ENCODE measurements at places on chromosomes 5 and 9. TPM values are rescaled to one million over a fixed set of nuclear protein-coding genes. Genes with fewer than 3 reads are reported as not detected.

Gene CTXN3
- total RNA-seq = not detected

Gene TERT
- not detected for total RNA-seq

Gene SOWAHA
- not detected for total RNA-seq

Gene CDC20B
- total RNA-seq = not detected

Gene FBXO10
- total RNA-seq = 24.9 TPM

Gene ACTL7A
- total RNA-seq = not detected

Gene ADAMTS2
- 82.9 TPM for total RNA-seq

Gene PTGS1
- 14.0 TPM for total RNA-seq

Gene ENHO
- not detected for total RNA-seq

Gene MARCOL
- total RNA-seq = not detected

Gene EQTN
- not detected for total RNA-seq

Gene SHC3
- not detected for total RNA-seq

Gene HSD17B3
- total RNA-seq = not detected

Gene TMEM174
- total RNA-seq = not detected

Measured in spleen (tissue), 13 donors.